ENCODE measurements at places on chromosomes 7 and 10.

DNA sequence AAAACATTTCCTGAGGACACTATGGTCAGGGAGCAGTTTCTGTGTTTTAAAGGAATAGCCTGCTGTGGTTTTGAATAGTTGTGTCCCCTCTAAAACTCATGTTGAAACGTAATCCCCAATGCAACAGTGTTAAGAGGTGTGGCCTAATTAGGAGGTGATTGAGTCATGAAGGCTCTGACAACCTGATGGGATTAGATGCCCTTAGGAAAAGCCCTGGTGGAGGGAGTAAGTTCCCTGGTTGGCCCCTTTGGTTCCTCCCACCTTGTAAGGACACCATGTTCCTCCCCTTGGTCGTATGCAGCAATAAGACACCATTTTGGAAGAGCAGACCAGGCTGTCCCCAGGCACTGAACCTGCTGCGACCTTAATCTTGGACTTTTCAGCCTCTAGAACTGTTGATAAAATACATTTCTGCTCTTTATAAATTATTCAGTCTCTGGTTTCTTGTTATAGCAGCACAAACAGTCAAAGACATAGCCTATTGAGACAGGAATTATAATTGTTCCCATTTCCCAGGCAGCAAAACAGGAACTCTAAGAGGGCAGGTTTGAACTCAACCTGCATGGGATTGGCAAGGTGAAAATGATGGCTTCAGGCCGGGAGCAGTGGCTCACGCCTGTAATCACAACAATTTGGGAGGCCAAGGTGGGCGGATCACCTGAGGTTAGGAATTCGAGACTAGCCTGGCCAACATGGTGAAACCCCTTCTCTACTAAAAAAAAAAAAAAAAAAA lies 20.5 kb upstream of the TNS3 start:
- DNase-seq: no peak

DNA sequence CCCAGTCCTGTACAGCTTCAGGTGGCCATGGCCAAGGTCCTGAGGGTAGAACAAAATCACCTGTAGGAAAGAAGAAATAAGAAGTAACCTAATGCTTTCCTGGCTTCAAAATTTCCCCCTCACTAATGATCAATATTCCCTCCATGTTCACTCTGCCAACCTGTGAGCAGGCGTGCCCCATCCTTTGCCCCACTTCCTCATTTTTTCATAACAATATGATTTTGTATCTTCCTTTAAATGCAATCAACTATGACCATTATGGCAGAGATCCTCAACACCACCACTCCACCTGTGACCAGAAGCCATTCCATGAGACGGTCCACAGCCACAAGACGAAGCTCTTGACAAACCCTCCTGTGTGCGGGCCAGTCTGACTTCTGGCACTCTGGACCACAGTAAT lies 7.0 kb downstream of the MSS51 start:
- DNase-seq: no peak

- DNase-seq: no peak
Measured at GRCh38 chr10:128867210-128867609, 599.8 kb upstream of the MGMT start.

DNA sequence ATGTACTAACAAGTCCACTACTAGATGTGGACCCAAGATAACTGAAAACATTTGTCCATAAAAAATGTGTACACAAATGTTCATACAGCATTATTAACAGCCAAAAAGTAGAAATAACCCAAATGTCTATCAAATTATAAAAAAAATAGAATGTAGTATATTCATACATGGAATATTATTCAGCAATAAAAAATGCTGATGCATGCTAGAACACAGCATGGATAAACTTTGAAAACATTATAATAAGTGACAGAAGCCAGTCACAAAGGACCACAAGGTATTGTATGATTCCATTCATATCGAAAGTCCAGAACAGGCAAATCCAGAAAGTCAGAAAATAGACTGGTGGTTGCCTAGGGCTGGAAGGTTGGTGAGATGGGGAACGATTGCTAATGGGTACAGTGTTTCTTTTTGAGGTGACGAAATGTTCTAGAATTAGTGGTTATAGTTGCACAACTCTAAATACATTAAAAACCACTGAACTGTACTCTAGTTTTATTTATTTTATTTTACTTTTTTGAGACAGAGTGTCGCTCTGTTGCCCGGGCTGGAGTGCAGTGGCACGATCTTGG lies 43.3 kb upstream of the ANLN start:
- no peak for DNase-seq

DNA sequence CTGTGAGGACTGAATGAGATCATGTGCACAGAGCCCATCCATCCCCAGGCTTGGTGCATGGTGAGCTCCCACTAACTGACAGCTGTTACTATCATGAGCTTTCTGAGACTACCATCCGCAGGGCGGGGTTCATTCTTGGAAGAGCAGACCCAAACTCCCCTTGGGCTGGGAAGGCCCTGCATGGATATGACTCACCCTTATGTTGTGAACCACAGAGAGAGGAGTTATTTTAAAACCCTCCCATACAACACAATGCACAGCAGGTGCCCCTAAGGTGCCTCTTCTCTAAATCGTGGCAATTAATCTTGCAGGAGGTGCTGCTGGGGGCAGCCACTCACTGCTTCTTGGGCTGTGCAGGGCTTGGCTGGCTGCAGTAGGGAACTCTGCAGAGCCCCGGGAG lies 219.1 kb downstream of the GFRA1 start:
- DNase-seq: no peak

GRCh38 chr10:129937351-129937751 lies 26.7 kb downstream of the EBF3 start:
- peak; percentile 63 for DNase-seq

DNA sequence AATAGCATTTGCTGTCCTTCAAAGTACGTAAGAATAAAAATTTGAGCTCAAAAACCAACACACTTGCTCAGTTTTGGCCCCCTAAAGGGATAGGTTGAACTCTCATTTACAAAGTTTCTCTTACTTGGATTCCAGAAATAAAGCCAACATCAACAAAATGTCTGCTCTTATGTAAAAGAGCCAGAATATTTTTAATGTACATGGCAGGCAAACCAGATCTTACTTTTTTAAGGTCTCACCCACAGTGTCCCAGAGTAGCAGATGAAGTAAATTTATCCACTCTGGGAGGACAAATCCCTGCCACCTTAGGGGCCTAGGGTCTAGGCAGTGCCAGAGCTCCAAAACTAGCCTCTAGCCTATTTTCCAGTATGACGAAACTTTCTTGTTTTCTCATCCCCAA lies 159.6 kb downstream of the SKAP2 start:
- DNase-seq: no peak

DNA sequence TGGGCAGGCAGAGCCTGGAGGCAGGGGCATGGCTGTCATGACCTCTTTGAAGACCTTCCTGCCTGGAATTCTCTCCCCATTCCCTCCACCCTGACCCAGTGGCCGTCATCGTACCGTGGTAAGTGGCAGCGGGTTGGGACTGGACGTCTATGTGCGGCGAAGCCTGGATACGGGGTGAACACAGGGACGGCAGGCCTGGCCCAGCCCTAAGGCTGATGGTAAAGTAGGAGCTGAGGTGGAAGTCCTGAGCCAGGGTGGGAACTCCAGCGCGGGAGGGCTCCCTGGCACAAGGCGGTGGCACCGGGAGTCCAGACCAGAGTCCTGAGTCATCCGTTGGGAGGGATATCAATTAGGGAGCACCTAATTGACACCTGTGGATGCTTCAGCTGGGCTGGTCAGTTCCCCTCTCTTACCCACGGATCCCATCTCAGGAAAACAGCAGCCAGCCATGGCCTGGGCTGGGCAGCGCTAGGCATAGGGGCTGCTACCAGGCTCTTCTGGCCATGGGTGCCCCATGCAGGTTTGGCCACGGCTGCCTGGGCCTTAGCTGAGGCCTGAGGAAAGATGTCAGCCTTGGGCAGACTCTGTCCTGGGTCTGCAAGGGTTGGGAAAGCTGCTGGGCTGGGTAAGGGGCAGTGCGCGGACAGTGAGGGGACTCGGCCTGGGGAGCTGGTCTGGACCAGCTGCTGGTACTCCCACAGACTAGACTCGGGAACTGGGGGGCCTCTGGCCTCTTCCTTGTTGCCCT lies 3.3 kb downstream of the PPIF start:
- DNase-seq: peak; percentile 77

DNA sequence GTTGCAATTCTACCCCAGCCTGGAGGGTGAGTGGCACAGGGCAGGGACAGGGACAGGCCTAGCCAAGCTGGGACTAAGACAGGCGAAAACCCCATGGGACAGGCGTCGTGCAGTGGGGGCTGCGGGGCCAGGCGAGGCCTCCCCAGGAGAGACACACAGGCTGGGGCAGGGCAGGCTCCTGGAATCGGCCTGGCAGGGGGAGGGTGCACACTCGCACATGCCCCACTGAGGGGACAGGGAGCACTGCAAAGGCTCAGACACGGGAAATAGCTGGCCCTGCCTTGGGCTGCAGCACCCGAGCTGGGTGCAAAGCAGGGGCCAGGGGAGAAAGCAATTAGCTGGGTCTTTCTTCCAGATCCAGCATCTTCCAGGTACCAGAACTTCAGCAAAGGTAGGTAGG lies 10.4 kb downstream of the LAT2 start:
- DNase-seq: no peak

- DNase-seq: no peak
Measured at GRCh38 chr7:148397551-148397950, 193.0 kb upstream of the C7orf33 start.

GRCh38 chr7:20038676-20039075 lies 178.5 kb downstream of the MACC1 start:
- DNase-seq: no peak

GRCh38 chr7:36249091-36249490 lies 96.0 kb downstream of the EEPD1 start:
- DNase-seq: no peak

DNA sequence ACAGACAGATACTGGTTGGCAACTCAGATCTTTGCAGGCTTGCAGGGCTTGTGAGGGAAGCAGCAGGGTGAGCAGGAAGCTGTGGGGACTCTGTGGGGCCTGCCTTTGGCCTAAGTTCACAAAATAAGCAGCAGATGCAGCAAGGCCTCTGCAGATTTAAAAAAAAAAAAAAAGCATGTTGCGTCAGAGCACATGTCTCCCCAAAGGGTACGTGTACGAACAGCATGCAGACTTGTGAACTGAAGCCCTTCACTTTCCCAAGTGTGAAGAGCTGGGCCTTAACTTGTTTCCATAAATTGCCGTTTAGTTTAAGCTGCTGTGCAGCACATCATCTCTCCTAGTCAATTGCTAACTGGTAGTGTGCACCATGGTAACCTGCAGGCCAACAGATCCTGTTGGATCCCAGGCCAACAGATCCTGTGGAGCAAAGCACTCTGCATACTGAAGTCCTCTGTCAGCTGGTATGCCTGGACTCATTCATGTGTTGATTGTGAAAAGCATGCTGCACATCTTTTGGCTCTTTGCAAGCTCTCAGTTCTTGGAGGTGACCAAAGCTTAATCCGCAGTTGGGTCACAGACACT lies 10.8 kb upstream of the XPNPEP1 start:
- DNase-seq: no peak

GRCh38 chr7:79386688-79387422 lies 66.6 kb downstream of the MAGI2 start:
- DNase-seq: no peak

GRCh38 chr7:122706836-122707235 lies 4.1 kb upstream of the RNF148 start:
- no peak for DNase-seq

- no peak for DNase-seq
Measured at GRCh38 chr7:79923953-79924352, 210.7 kb upstream of the GNAI1 start.

DNA sequence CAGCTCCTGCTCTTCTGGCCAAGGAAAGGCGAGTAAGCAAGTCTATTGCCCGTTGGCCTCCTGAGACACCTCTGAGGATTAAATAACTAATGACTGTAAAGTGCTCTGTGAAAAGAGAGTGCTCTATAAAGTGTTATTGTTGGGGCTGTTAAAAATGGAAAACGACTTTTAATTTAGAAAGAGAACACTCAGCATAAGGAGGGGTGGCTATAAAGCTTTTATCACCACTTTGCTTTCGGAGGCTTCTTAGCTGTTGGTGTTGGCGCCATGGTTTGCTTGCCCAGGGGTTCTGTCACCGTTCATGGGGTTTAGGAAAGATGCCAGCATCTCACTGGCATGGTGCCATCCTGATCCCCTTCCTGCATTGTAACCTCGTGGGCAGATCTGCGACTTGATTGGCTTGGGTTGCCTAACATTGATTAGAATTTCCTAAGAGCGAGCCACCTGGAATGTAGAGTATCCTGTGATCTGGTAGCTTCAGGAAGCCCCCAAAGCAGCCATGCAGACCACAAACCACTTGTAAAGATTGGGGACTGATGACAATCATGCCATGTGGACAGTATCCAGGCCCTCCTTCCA lies 509.9 kb downstream of the LRMDA start:
- DNase-seq: no peak

GRCh38 chr7:81714306-81714705 lies 55.5 kb downstream of the HGF start:
- no peak for DNase-seq
